Amniotic stem cell (primary cell): ENCODE measurements at places on chromosomes 5 and 9.

DNA sequence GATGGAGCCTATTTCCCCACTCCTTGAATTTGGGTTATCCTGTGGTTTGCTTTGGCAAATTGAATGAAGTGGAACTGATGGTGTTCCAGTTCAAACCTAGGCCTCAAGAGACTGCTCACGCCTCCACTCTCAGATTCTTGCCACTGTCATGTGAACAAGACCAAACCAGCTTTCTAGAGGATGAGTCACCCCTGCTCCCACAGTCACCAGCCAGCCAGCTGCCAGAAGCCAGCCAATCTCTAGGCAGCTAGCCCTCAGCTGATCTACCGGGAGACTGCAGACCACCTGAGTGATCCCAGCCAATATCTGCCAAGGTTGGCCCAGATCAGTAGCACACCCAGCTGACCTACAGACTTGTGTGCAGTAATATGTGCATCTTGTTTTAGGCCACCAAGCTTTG is 300.6 kb downstream of the TMEM38B start:
- DNase-seq: no peak

DNA sequence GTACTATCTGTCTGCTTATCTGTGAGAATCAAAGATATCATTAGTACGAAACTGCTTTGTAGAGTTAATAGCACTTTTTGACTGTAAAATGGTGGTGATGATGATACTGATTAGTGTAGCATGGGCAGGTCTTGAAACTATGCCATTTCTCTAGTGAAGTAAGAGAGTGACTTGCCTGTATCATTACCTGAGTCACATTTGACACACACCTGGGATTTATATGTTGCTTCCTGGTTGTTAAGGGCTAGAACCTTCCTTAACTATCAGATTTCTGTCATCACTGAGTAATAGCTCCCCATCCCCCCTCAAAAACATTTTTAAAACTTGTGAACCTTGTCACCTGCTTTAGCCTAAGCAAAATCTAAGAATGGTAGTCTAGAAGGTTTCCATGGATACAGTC is 135.6 kb upstream of the RORB start:
- DNase-seq: no peak

- no peak for DNase-seq
Measured at GRCh38 chr5:137055271-137055872, 443.8 kb downstream of the SPOCK1 start.

DNA sequence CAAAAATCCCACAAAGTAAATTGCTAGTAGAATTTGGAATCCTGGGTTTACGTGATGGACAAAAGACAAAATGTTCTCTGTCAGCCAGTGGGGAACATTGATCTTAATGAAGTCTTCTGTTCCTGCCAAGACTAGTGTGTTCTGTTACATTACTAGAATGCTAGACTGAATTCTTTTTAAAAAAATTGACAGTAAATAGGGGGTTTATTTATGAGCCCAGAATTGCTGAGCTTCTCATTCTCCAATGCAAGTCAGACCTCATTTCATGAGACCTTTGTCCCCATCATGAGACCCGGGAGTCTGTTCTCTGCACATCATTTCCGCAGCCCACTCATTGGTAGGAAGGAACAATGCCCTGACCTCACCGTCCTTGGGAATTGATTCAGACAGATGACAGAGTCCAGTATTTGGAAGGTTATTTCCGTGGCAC is 173.8 kb upstream of the OTULINL start:
- DNase-seq: no peak

GRCh38 chr5:118544887-118545449 is 443.4 kb downstream of the DTWD2 start:
- DNase-seq: no peak

GRCh38 chr9:101465326-101465915 is 29.8 kb upstream of the ALDOB start:
- peak; percentile 56 for DNase-seq

DNA sequence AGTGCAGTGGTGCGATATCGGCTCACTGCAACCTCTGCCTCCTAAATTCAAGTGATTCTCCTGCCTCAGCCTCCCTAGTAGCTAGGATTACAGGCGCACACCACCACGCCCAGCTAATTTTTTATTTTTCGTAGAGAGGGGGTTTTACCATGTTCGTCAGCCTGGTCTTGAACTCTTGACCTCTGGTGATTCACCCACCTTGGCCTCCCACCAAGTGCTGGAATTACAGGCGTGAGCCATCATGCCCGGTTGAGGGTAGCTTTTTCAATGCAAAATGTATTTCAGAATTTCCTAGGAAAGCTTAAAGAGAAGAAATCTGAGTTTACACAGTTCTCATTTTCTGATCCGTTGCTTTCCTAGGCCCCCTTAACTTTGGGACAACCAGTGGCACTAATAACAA is 15.7 kb downstream of the BDP1 start:
- no peak for DNase-seq

DNA sequence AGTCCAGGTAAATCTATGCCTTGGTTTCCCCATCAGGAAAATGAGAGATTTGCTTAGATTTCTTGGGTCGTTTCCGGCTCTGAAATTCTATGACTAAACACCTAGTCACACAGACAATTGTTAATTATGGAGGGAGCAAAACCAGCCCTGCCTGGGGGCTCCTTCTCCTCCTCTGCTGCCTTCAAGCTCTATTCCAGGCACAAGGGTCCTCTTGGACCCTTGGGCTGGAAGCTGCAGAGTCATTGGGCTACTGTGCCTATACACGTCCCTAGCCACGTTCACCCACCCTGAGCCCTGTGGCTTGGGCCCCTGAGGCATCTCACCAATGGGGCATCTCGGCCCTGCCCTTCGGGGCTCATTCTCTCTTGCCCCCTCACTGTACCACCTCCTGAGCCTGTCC is 73.8 kb upstream of the TBC1D2 start:
- DNase-seq: no peak

DNA sequence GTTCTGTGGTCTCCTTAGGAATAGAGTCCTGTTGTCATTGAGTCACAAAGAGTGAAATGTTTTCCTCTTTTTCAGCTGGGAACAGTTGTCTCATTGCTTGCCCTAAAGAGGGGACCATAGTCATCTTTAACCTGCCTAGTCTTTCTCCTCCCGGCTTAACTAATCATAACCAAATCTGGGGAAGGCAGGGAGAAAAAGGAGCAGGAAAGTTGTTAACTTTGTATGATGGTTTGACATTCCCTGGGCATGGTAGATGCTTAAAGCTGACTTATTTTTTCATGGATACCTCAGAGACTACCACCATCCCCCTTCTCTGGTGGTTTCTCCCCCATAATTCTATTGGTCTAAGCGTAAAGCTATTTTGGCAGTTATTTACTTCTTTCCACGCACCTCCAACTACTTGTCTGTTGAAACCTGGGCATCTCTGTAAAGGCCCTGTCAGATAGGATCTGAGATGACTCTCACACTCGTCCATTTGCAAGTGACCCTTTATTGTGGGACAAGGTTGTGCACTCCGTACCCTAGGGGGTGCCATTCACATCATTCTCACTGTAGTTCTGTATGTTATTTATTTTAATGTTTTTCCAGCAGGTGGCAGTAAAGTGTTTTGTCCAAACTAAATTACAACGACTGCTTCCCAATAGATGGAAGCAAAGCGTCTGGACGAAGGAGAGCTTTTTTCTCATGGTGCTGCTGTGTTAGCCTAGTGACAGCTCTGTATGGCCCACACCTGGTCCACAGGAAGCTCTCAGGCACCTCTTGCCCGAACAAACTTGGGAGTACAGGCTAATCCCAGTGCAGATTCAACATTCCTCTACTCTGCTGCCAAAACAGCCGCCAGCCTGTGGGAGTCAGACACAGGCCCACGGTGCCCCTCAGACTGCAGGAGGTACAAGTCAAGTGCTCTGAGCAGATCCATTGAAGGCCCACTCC is 3.0 kb upstream of the FAM13B start:
- DNase-seq: peak; percentile 88

DNA sequence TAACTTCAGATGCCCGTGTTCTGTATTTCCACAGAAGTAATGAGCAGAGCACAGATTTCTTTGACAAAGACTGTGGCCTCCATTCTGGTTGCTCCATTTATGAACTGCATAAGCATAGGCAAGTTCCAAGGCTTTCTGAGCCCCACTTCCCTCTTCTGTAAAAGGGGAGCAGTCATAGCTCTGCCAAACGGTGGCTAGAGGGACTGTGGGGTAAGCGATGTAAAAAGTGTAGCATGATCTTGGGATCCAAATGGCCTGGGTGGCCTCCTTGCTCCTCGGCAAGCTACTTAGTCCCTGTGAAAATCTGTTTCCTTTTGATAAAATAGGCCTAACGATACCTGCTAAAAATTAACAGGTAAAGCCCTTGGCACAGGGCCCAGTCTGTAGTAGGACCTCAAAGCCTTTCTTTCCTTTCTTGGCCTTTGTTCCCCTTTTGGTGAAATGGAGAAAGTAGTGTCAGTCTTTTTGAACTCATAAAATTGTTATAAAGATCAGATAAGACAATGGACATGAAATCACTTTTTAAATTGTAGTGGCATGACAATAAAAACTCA is 646.6 kb downstream of the ACTL7B start:
- no peak for DNase-seq

GRCh38 chr9:73007966-73008672 is 55.3 kb upstream of the ALDH1A1 start:
- no peak for DNase-seq

GRCh38 chr5:113215401-113216060 is 219.3 kb downstream of the TSSK1B start:
- no peak for DNase-seq

GRCh38 chr5:117255211-117256027 is 680.8 kb upstream of the SEMA6A start:
- no peak for DNase-seq

- DNase-seq: no peak
Measured at GRCh38 chr5:3394891-3395599, 200.6 kb upstream of the IRX1 start.

DNA sequence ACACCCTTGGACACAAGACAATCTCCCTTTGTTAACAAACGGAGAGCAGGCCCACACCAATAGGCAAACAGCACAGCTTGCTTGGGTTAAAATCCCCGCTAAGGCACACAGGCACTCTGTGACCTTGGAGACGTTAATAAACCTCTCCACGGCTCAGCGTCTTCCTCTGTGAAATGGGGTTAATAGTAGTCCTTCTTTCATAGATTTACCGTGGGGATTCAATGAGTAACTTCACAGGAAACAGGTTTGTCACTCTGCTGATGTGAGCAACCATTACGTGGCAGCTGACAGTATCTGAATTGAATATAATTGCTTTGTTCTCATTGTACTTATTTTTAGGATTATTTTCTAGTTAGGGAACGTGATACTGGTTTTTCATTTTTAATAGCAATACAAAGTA is 65.2 kb upstream of the ADRA1B start:
- DNase-seq: no peak

- DNase-seq: no peak
Measured at GRCh38 chr5:143393524-143393923, 10.0 kb downstream of the NR3C1 start.

DNA sequence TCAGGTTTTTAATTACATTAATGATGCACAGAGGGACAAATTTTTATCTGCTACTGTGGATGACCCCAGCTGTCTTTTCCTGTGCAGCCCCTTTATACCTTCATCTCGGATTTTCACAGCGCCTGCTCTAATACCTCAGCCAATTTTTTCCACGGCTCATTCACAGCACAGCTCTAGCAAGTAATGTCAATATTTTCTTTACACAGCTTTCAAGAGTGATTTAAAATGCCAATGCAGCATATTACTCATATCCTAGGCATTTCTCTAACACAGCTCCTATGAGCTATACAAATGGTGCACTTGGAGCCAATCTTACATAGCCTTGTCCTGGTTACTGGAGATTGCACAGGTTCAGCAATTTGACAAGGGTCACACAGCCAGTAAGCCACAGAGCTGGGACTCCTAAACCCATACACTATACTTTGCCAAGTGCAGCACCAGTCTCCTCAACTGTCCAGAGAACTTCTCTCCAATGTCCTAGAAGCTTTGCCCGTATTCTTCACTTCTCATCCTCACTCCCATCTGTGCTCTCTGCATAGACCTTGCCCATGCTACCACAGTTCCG is 661.8 kb downstream of the DTWD2 start:
- peak; percentile 50 for DNase-seq

- DNase-seq: no peak
Measured at GRCh38 chr9:6711403-6711802, 46.4 kb upstream of the KDM4C start.

DNA sequence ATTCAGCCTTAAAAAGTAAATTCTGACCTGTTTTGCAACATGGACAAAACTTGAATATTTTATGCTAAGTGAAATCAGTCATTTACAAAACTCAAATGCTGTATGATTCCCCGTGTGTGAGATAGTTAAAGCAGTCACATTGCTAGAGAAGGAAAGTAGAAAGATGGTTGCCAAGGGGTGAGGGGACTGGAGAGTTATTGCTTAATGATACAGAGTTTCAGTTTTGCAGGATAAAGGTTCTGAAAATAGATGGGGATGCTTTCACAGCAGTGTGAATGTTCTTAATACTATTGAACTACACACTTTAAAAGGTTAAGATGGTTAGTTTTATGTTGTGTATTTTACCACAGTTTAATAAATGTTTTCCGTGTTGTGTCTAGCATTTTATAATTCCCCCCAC is 51.2 kb downstream of the SGCD start:
- no peak for DNase-seq

DNA sequence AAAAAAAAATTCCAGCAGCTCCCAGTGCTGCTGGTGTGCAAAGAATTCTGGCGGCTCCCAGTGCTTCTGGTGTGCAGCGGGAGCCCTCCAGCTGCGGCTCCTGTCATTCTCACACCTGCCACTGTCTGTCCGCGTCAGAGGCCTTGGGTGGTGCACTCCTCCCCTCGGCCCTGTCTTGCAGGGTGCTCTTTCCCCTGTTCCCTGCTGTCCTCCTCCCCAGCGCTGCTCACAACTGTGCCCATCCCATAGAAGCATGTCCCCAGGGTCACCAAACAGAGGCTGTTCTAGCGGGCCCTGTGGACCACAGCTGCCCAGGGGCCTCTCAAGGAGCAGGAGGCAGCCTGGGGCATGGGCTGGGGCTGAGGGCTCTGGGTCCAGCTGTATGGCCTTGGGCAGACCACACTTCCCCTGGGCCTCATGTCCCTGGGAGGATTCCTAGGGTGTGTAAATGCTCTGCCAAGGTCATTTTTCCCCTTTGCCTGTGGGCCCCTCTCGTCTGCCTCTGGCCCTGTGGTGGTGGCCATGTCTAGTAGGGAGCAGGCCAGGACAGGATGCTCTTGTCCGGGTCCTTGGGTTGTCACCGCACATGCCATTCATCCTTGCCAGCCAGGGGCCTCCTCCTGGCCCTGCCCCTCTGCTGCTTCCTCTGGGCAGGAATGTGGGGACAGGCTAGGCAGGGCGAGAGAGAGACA is 68.2 kb downstream of the PHF2 start:
- no peak for DNase-seq

DNA sequence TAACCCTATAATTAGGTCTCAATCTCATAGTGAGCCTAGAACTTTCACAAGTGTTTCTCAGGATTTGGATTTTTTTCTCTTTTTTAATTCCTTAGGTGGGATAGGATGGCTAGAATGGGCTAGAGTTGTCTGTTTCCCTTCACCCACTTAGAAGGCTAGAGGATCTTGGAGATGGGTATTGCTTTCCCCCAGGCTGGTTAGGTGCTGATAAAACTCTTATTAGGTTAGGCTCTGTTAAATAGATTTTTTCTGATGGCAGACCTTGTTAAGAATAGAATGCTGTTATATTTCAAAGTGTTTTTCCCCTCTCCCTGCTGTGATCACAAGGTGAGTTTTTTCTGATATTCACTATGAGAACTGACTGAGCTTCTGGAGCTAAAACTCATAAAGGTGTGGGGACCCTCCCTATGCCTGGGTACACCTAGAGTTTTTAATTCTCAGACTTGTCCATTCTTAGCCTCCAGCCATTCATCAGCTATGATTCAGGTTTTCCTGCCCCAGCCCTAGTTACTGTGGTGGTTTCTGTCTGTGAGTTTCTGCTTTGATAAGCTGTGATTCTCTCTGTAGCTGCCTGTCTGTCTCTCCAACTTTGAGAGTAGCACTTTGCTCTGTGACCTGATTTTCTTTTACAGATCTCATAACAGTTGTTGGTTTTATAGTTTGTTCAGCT is 132.4 kb downstream of the HACD4 start:
- DNase-seq: no peak
